ENCODE measurements at places on chromosomes 1 and 21. TPM values are rescaled to one million over a fixed set of nuclear protein-coding genes. Genes with fewer than 3 reads are reported as not detected.

The OR2L8 gene
- total RNA-seq: not detected

The LGALS8 gene
- 59.7 TPM for total RNA-seq

The ZNF683 gene
- total RNA-seq: 0.11 TPM

The SH3BGR gene
- 2.1 TPM for total RNA-seq

The GPR161 gene
- total RNA-seq: 0.20 TPM

The RNU1-3 gene
- total RNA-seq: 1,622 TPM

The TNFRSF8 gene
- total RNA-seq: 17.5 TPM

The DR1 gene
- total RNA-seq: 99.5 TPM

DNA sequence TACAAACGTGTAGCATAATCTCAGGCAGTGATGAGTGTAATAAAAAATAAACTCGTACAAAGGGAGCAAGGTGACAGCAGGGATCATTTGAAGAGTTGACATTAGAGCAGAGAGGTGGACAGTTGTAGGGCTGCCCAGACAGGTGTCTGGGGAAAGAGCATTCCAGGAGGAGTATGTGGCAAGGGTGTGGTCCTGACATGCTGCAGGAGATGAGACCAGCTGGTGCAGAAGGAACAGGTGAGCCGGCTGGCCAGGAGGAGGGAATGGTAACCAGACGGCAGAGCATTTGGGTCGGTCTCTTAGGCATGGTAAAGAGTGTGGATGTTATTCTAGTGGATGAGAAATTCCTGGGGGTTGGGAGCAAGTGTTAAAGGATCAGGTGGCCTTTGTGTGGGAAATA, 306.3 kb downstream of the LMX1A start:
- no peak for DNase-seq

DNA sequence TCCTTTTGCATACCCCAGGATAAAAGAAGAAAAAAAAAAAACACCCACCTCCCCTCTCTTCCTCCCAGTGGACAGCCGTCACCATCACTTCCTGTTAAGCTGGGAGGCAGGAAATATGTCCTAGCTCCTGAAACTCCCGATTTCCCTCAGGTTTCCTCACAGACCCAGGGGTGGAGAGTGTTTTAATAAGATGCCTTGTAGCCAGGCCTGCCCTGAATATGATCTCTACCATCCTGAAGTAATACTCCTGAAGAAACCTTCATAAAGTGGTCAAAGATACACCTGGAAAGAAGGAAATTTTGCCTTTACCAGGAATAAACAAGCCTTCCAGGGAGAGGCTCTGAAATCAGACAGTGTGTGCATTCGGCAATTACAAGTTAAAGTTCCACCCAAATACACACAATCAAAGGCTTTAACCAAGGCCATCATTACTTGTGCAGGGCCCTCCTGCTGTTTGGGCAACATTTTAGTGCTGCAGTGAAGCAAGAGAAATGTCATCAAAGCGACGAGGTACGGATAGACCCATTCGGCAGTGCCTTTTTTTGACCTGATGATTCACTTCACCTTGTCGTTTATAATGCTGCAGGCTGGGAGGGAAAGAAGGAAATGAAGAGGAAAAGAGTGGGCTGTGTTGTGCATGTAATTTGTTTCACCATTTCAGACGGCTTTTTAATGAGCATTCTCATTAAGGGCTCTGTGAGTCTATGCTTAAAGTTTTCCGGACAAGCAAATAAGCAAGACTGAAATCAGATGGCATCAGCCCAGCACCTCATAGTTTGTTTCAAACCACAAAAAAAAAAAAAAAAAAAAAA, 41.0 kb upstream of the RASAL2 start:
- DNase-seq: no peak

GRCh38 chr1:113141650-113142473, 68.9 kb downstream of the LRIG2 start:
- no peak for DNase-seq

GRCh38 chr1:234400773-234401172, 27.5 kb downstream of the COA6 start:
- no peak for DNase-seq

DNA sequence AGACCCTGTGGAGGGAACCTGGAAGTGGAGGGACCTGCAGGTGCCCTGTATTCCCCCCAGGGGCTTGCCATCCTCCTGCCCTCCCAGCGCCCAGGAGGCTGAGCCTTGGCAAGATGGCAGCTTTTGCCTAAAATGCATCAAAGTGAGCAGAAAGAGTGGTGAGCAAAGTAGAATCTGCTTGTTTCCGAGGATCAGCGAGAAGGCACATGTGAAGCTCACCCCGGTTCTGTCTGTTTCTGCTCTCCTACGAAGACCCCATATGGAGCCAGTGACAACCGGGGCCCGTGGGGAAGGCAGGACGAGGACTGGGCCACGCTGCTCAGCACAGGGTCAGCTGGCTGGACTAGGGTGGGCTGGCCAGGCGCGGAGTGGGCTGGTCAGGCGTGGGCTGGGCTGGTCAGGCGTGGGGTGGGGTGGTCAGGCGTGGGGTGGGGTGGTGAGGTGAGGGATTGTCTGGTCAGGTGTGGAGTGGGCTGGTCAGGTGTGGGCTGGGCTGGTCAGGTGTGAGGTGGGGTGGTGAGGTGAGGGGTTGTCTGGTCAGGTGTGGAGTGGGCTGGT, 5.2 kb upstream of the FNDC10 start:
- DNase-seq: no peak

- DNase-seq: no peak
Observed at GRCh38 chr1:236853921-236854604, 59.0 kb downstream of the MTR start.

DNA sequence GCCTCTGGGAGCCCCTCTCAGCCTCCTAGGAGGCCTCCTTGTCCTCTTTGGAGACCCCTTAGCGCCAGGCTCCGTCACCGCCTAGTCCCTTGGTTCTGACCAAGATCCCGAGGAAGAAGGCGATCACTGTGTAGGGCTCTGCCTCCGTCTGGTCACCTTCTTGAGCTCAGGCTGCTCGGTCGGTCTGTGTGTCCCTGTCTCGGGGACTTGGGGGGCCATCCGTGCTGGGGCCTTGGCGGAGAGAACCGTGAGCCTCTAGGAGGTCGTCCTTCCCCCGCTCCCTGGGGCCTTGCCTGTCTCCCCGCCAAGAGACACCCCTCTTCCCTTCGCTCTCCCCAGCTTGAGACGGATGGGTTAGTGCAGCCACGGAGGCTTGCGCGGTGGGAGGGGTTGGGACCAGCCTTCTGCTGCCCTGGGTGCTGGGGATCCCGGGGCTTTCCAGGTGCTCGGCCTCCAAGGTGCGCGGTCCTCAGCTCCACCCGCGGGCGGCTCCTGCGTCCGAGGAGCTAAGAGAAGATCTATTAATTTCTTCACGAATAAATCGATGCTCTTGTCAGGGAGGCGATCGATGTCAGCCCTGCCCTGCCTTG, 701 bp upstream of the INSRR start:
- DNase-seq: no peak

DNA sequence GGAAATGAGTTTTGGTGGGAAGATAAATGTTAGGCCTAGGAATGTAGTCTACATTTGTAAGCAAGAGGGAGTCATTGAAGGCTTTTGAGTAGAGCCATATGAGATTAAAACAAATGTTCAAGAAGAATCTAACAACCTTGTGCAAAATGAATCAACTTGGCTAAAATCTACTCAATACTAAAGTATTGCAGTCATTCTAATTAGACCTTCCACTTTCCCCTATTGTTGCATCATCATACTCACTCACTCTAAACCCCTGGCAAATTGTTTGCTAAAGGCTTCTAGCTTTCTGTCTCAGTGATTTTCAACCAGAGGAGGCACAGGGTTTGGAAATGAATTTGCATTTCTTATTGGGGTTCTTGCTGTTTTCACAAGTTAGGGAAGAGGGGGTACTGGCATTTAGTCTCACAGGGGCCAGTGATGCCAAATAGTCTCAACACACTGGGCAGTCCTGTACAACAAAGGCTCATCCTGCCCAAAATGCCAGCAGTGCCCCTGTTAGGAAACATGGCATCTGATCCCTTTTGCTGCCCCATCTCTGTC, 85.3 kb downstream of the SEC16B start:
- DNase-seq: no peak

DNA sequence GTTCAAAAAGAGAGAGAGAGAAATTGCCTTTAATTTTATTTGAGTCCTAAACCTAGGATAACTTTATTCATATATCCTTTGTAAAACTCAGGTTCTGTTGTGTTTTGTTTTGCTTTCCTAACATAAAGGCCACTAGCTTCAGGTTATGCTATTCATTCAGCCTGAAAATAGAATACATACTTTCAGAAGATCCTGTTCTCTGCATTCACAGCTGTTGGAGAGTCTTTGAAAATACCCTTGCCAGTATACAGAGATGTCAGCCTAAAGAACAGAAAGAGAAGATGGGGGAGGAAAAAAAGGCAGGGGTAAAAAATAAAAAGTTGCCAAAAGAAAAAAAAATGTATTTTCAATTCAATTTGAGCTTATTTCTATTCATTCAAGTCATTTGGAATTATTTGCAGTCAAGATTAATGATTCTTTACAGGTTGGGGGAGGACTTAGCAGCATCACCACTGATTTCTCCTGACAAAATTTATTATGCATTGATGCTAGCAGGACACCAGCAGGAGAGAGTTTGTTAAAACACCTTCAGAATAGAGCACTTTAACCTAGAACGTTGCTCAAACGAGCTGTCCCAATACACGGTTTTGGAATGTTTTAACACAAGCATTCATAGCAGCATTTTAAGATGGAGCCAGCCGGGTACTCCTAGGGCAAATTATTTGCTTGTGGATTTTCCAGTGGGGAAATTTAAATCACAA, 318.5 kb downstream of the NTNG1 start:
- DNase-seq: no peak

DNA sequence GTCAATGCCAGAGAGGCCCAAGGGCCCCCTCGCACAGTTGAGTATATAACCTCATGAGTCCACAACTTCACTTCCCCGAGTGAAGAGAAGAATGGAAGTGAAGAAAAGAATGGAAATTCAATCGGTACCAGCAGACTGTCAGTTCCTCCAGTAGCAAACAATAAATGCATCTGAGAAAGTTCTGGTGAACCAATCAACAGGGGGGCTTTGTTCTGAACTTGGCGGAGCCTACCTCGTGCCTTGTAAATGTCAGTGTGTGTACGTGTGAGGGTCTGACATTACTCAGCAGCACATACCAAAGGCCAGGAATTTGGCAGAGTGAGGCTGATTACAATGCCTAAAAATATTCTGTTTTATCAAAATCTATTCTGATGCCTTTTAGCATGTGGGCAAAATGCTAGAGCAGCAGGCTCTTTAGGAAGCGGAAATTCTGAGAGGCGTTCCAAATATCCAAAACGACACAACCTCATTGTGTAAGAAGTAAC, 238.5 kb downstream of the LTN1 start:
- no peak for DNase-seq

DNA sequence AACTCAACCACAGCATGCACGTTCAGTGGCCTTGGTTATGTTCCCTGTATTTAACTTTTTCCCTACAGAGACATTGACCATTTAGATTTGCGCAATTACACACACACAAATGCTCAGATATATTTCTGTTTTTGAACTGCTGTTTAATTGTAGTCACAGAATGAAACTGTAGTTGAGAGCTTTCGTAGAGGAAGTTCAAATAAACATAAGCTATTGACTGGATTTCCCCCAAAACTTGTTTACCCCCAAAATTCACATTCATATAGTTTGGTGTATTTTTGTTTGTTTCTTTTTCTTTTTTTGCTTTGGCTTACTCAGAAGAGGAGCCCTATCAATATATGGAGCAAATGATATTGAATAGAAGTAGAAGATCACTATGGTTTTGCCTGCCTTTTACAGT, 921.0 kb downstream of the ADGRL2 start:
- DNase-seq: no peak

GRCh38 chr21:46119144-46119636, 21.3 kb downstream of the COL6A2 start:
- peak; percentile 3 for DNase-seq

- DNase-seq: no peak
Observed at GRCh38 chr1:84430546-84430945, 32.3 kb downstream of the DNASE2B start.

GRCh38 chr1:1006305-1007159, 6.6 kb upstream of the HES4 start:
- DNase-seq: no peak

DNA sequence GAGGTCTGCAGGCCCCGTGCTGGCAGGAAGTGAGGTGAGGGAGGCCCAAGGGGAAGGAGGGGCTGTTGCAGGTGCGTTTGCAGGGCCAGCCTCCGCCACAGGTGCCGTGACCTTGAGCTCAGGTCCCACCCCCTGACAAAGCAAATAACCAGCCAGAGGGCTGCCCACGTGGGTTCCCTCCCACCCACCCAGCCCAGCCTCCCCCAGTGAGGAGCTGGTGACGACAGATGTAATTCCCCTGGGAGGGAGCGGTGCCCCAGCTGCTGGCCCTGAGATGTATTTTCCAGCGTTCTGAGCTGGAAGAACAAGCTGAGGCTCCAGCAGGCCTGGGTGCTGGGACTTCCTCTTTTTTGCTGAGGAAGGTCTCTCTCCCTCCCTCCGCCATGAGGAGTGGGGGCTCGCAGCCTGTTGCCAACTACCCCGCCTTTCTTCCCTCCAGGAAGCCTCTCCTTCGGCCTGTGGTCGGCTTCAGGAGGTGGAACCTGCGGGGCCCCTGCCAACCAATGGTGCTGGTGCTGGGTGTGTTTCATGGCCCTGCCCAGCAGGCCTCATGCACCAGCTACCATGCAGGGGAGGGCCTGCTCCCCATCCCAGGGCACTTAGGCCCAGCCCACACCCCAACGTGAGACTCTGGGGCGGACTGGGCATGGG, 153.2 kb downstream of the PRDM16 start:
- DNase-seq: no peak

DNA sequence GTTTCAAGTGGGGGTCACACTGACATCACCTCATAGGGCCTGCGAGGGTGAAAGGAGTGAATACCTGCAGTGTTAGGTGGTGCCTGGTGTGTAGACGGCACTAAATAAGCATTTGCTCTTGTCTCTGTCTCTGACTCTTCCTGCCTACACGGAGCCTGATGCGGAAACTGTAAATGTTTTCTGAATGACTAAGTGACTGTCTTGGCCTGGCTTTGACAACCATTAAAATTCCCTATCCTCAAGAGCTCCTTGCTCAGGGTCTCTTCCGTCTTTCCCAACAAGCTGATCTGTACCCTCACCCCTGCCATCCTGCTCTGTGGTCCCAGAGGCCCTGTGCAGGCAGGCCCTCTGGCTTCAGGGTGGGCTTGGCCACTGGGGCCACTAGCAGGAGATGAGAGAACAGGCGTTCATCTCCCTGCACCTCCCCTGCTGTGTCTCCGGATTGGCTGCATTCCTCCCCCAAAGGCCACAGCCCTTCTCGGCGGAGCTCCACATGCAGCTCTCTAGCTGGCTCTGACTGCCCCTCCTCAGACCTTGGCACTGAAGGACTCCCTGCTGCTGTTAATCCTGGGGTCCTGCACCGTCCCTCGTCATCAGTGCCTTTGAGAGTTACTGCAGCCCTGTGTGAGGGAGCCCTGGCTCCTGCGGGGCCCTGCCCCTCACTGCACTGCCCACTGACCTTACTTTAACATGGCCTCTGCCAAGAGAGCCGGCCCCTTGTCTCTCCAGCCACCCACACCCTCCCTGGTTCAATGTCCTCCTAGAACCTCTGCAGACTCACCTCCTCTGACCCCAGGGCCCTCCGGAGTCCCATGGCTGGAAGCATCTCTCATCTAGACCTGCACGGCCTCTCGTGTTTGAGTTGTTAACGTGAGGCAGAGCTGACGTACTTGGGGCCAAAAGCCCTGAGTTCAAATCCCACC, 211.1 kb downstream of the MATN1 start:
- no peak for DNase-seq

GRCh38 chr1:40740039-40740996, 43.3 kb upstream of the KCNQ4 start:
- no peak for DNase-seq

GRCh38 chr1:3940081-3940753, 40.1 kb upstream of the C1orf174 start:
- no peak for DNase-seq

Measured in activated T-cell treated with anti-CD3 and anti-CD28 coated beads, Interleukin-2, amount 50 U/mL, for 4 hours (primary cell).